ENCODE measurements at places on chromosomes 11 and 22. TPM values are rescaled to one million over a fixed set of nuclear protein-coding genes. Genes with fewer than 3 reads are reported as not detected.

RAB36 gene
- total RNA-seq, result 1.0 TPM

FLRT1 gene
- not detected for total RNA-seq

GRCh38 chr22:36465232-36466021 lies 16.0 kb downstream of the TXN2 start:
- DNase-seq, result peak; percentile 97

DNA sequence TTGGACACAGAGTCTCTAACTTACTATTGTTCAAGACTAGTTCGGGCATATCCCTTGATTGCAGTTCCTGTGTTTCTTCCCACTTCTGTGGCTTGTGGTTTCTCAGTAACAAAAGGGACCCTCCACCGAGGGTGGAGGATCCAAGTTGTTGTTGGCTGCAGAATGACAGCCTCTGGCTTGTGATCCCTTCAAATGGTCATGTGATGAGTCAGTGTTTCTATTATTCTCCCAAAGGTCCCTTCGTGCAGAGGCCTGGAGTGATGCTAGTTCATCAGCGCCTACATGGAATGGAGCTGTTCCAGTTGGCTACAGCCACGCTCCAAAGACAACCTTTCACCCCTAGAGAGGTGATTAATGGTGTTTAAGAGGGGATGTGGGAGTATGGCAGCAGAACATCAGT lies 2.6 kb upstream of the VWCE start:
- peak; percentile 90 for DNase-seq

DNA sequence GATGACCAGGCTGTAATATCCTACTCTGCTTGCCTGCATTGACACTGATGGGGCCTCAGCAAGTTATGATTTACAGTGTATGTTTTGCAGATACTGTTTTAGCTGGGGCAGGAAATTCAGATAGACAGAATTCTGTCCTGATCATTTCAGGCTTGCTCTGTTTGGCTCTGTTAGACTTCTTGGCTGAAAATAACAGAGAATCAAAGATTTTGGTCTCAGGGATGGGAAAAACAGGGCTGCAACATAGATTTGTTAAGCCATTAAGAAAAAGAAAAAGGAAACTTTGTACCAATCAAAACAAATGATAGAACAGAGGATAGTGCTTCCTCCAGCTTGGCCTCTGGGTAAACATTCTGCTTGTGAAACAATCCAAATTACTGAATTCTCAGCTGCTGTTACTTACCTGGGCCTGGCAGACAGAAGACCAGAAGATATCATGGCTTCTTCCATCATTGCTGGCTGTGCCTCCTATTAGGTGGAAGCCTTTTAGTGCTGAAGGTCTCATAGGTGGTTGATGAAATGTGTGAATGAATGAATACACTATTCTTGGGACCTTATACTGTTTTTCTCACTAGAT lies 22.0 kb downstream of the ZNRF3 start:
- DNase-seq, result no peak

DNA sequence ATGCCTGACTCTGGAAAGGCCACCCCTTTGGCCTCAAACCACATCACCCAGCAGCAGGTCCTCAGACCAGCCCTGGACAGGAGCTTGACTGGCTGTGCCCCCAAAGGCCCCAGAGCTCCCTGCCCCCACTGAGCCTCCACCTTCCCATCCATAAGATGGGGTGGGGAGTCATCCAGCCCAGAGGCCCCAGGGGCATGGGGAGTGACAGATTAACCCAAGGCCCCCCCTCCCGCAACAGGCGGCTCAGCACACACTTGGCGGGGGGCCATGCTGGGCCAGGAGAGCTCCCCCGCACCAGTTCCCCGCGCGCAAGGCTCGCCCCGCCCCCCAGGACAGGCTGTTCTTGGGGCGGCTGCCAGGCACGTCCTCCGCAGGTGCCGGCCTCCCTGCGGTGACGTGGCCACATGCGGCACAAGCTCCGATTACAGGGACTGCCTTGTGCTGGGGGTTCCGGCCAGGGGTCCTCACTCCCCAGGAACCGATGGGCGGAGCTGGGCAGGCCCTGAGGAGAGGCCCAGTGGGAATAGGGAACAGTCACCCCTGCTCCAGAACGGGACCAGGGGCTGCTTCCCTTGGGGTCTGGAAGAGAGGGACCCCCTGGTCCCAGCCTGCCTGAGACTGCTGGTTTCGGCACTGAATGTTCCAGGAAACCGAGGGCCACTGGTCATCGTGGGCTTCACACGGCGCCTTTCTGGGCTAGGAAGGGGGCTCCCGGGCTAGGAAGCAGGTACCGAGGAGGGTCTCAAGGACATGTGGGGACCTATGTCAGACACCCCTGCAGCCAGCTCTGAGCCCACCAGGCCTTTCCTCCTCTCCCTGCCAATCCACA lies 5.1 kb upstream of the CDKN1C start:
- DNase-seq, result no peak

GRCh38 chr11:17887779-17888178 lies 125.1 kb downstream of the SERGEF start:
- DNase-seq, result no peak

GRCh38 chr11:63747011-63747410 lies 21.6 kb downstream of the ZFTA start:
- no peak for DNase-seq

DNA sequence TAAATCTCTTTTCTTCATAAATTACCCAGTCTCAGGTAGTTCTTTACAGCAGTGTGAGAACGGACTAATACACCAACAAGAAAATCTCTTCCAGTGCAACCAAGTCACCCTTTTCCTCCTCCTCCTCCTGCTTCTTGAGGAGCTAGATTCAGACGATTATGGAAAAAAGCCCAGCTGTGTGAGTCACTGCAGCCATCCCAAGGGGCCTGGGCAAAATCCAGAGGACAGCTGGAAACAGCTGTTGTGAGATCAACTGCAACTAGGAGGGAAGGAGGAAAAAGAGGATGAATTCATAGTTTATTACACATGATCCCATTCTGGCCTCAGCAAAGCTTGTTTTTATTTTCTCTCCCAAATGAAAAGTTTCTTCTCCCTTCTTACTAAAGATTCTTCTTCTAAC lies 32.9 kb downstream of the RBFOX2 start:
- DNase-seq, result peak; percentile 77

Data from Daoy (cell line).